ENCODE measurements at places on chromosomes 12 and 14.

DNA sequence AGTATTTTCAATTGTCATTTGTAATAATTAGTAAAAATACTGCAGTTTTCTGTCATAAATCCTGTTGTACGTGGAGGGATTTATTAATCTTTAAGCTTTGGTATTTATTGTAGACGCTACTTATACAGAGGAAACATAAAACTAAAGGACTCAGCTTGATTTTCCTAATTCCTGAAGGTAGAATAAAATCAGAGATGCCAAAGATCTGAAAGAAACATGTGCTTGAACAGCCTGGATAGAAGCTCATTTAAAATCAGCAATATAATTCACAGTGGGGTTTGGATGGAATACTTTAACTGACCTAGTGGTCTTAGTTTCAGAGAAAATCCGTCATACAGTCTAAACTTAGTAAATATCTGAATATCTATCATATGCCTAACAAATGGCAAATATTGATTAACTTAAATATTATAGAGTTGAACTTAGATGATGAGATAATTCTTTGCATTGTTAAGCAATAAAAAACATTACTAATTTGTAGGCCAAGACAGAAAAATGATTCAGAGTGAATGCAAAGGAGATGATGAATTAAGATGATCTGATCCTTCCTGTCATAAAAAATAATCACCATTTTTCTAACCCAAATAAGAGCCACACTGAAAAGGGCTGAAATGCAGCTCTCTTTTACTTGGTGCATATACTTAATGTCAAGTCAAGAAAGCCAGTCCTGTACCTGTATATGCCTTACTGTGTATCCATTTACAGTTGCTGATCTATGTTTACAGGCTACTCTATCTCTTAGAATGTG is 397.1 kb upstream of the DCN start:
- DNase-seq, result no peak

- DNase-seq, result no peak
These were observed 70.0 kb downstream of the CHST11 start for GRCh38 chr12:104526751-104527150.

DNA sequence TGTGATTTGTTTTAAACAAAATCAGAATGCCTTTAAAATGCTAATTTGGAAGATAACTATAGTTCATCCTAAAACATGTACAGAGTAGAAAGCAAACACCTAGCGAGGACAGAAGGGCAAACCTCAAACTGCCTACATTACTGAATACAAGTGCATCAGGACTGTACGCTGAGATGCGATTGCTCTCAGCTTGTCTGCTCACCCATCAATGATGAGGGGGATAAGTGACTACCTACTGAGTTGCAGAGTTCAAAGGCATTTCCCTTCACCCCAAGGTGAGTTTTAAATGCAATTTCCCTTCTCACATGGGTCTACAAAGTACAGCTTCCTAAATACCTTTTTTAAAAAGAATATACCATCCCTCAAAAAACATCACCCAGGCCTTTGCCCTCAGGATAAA is 52.9 kb downstream of the PHLDA1 start:
- no peak for DNase-seq

DNA sequence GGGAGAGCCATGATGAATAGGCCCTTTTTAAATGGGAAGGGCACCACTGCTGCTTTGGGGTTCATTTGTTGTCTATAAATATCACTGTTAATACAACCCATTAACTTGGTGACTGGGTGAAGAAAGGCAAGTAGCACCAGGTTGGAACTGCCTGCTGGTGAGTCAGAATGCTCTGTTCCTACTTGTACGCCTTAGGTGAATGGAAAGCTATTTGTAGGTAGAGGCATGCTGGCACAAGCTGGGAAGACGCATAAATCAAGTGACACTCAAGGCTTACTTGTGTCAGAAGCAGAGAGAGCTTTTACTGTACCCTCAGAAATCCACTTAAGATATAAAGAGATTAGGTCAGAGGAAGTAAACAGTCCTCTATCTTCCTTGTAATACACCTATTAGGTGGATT is 142.5 kb downstream of the TMX1 start:
- DNase-seq, result no peak
